ENCODE measurements at places on chromosomes 16 and 17.
A peak's percentile ranks its signal among the peaks of the same experiment; 100 is the strongest.

DNA sequence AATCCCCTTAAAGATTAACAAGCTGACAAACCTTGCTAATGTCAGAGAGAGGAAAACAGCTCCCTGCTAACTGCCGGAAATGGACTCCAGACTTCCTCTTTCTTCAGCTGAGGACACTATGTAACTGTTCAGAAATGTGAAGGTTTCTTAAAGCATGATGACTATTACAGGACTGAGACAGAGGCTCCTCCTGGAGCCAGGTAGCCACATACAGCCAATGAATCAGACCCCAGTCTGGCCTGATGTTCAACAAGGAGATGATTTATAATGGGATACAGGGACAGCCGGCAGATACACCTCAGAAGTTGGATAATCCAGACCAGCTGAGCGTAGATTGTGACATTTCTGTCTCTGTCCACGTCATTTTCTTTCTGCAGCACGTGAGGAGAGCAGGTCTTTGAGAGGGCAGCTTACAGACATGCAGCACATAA is 216.2 kb downstream of the HS3ST3A1 start:
- DNase-seq, result no peak

DNA sequence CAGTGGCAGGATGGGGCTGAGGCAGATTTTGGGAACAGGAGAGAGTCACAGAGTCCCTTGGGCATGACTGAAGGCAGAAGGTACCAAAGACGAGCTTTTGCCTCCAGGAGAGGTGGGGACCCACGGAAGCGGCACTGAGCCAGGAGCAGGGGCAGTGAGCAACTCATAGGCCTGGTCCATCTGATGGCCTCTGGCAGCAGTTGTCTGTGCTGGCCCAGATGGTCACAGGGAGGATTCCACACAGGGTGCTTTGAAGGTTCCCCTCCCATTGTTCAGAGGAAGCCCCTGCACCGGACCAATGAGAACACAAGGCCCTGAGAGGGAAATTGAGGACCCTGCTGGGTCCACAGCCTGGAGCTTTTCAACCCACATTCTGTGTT is 360.3 kb upstream of the TNRC6C start:
- no peak for DNase-seq

- DNase-seq, result peak; percentile 33
Observed at GRCh38 chr17:44108440-44109311, 14.8 kb downstream of the HDAC5 start.

- no peak for DNase-seq
Observed at GRCh38 chr17:41705271-41705991, 6.7 kb upstream of the GAST start.

DNA sequence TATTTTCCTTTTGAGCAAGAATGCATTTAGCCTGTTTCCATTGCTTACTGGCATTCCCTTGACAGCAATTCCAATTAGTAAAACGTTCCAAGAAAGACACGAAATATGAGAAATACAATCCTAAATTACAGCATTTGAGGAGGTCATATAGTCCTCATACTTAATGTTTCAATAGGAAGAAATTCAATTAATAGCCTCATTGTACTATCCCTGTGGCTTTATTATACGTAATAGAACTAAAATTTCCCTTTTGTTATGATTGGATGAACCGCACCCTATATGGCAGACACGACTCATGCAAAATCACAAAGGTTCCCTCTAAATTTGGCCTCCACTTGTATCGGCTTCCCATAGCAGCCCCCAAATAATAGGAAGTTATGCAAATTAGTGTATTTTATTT is 291.7 kb downstream of the CEP112 start:
- no peak for DNase-seq

GRCh38 chr17:75632428-75632827 is 806 bp upstream of the SMIM5 start:
- no peak for DNase-seq

GRCh38 chr17:13597723-13598347 is 3.9 kb downstream of the HS3ST3A1 start:
- DNase-seq, result no peak

DNA sequence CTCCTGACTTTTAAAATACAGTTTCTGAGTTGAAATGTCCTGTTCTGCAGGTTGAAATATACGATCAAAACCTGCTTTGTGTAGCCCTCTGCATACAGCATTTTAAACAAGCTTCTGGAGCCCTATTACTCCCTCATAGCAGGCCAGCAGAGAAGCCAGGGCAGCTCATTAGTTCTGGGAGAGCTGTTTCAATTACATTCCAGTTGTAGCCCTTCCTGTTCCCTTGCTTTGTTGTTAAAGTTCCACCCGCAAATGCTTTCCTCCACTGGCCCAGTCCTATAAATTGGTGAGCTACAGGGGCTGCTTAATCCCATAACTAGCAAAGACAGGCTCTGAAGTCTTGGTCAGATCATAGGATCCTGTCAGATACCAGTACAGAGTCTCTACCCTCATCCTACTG is 162.5 kb downstream of the SLC39A11 start:
- no peak for DNase-seq

DNA sequence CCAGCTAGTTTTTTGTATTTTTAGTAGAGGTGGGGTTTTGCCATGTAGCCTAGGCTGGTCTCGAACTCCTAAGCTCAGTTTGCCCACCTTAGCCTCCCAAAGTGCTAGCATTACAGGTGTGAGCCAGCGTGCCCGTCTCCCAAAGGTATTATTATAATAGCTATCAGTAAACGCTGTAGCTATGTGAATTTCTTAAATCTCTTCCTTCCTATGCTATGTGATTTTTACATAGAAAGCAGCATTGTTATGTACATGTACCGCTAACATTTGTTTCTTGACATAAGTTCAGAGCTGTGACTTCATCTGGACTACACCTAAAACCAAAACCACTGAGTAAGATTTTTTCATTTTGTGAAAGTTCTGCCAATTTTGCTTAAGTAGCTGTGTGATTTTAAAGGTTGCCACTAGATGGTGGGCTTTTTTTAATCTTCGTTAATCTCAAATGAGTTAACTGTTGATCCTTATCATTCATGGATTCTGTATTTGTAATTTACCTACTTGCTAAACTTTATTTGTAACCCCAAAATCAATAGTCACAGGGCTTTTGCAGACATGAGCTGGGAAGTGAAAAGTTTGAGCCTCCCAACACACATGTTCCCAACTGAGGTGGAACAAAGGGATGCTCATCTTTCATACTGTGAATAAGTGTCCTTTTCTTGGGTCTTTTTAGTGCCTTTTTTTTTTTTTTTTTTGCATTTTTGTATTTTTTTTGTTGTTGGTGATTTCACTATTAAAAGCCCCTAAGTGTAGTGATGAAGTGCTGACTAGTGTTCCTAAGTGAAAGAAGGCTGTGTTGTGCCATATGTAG is 21.9 kb downstream of the PRKAR1A start:
- no peak for DNase-seq

DNA sequence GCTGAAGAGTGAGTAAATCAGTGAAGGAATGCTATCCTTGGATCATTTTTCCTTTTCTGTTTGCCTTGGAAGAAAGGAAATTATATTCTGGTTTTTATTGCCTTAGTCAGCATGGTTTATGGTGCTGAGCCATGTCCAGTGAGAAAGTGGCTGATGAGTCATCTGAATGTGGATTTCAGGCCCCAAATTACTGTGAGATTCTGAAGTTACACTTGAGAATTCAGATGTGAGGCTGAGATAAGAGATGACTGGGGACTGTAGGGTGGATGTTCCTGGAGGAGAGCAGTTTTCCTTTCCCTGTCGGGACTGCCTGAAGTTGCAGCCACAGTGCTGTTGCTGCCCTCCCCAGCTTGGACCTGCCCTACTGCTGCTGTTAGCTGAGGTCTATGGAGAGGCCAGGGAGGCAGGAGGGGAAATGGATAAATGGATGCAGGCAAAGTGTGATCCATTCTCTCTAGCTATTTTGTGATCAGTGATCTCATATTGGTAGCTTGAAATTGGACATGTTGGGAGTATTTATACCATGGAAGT is 4.2 kb upstream of the MAP3K14 start:
- DNase-seq, result no peak

- DNase-seq, result no peak
Observed at GRCh38 chr16:20910781-20911321, 10.3 kb downstream of the LYRM1 start.

All from C1 segment of cervical spinal cord (tissue), 14 donors.